Foreskin keratinocyte (primary cell): ENCODE measurements at places on chromosomes 6 and 20. TPM values are rescaled to one million over a fixed set of nuclear protein-coding genes. Genes with fewer than 3 reads are reported as not detected.

Gene NRSN1
- polyA plus RNA-seq: not detected in 2 replicates

Gene STX7
- polyA plus RNA-seq: 12.8 and 12.9 TPM in 2 replicates

Gene TCF19
- 29.8 and 38.4 TPM in 2 replicates for polyA plus RNA-seq

Gene SDCBP2
- polyA plus RNA-seq: 3.8 and 6.3 TPM in 2 replicates

Gene C20orf141
- not detected in 2 replicates for polyA plus RNA-seq

Gene PRR18
- not detected in 2 replicates for polyA plus RNA-seq

Gene PHF1
- polyA plus RNA-seq: 29.9 and 32.0 TPM in 2 replicates

Gene TSBP1
- not detected in 2 replicates for polyA plus RNA-seq

Gene TEAD3
- 17.1 and 17.2 TPM in 2 replicates for polyA plus RNA-seq

Gene TMEM74B
- polyA plus RNA-seq: 0.17 and 0.22 TPM in 2 replicates

Gene CRISP3
- polyA plus RNA-seq: not detected in 2 replicates

Gene HLA-DQB2
- polyA plus RNA-seq: not detected in 2 replicates

Gene COL12A1
- polyA plus RNA-seq: 27.7 and 36.6 TPM in 2 replicates

Gene FAM162B
- polyA plus RNA-seq: not detected in 2 replicates

Gene BEND6
- 0.53 and 0.87 TPM in 2 replicates for polyA plus RNA-seq

Gene THEMIS
- polyA plus RNA-seq: not detected in 2 replicates

Gene DACT2
- polyA plus RNA-seq: 0.29 and 0.51 TPM in 2 replicates

Gene NFATC2
- under 0.01 TPM in 1 of 2 replicates, not detected in the other for polyA plus RNA-seq

Gene CTCFL
- polyA plus RNA-seq: not detected in 2 replicates

Gene PHF20
- 17.7 and 18.5 TPM in 2 replicates for polyA plus RNA-seq

Gene RBM39
- 95.2 and 109 TPM in 2 replicates for polyA plus RNA-seq

Gene HLA-DPB1
- 3.7 TPM in 1 of 2 replicates, not detected in the other for polyA plus RNA-seq

Gene SEMG1
- not detected in 2 replicates for polyA plus RNA-seq

Gene GTSF1L
- polyA plus RNA-seq: not detected in 2 replicates

Gene POU5F1
- polyA plus RNA-seq: 0.90 and 1.1 TPM in 2 replicates

Gene CST1
- not detected in 2 replicates for polyA plus RNA-seq

Gene NKX2-2
- not detected in 2 replicates for polyA plus RNA-seq

Gene DPM1
- 76.7 and 84.2 TPM in 2 replicates for polyA plus RNA-seq

Gene SOBP
- polyA plus RNA-seq: not detected in 2 replicates

Gene RTN4IP1
- 10.4 and 12.4 TPM in 2 replicates for polyA plus RNA-seq

Gene SRSF12
- polyA plus RNA-seq: 0.30 and 0.33 TPM in 2 replicates

Gene GPX5
- not detected in 2 replicates for polyA plus RNA-seq

Gene FOXC1
- polyA plus RNA-seq: 1.7 and 3.0 TPM in 2 replicates

Gene STMN3
- 2.4 and 11.2 TPM in 2 replicates for polyA plus RNA-seq

Gene RSPO4
- 0.07 TPM in 1 of 2 replicates, not detected in the other for polyA plus RNA-seq

Gene WASF1
- 11.2 and 13.8 TPM in 2 replicates for polyA plus RNA-seq

Gene AK9
- polyA plus RNA-seq: 0.37 and 0.50 TPM in 2 replicates

Gene DNMT3B
- polyA plus RNA-seq: 0.79 and 1.1 TPM in 2 replicates

Gene SLC24A3
- 0.10 and 0.15 TPM in 2 replicates for polyA plus RNA-seq

Gene MYCT1
- polyA plus RNA-seq: not detected in 2 replicates

Gene RNF144B
- 5.7 and 6.7 TPM in 2 replicates for polyA plus RNA-seq

Gene BACH2
- 0.17 and 0.27 TPM in 2 replicates for polyA plus RNA-seq

Gene TSPO2
- not detected in 2 replicates for polyA plus RNA-seq

Gene ENPP4
- 0.02 and 0.04 TPM in 2 replicates for polyA plus RNA-seq

Gene NEDD9
- polyA plus RNA-seq: 1.1 and 1.2 TPM in 2 replicates

Gene NKX2-4
- polyA plus RNA-seq: not detected in 2 replicates

Gene HSPA1L
- 0.30 and 0.57 TPM in 2 replicates for polyA plus RNA-seq
